ENCODE measurements at places on chromosomes 4 and X.

DNA sequence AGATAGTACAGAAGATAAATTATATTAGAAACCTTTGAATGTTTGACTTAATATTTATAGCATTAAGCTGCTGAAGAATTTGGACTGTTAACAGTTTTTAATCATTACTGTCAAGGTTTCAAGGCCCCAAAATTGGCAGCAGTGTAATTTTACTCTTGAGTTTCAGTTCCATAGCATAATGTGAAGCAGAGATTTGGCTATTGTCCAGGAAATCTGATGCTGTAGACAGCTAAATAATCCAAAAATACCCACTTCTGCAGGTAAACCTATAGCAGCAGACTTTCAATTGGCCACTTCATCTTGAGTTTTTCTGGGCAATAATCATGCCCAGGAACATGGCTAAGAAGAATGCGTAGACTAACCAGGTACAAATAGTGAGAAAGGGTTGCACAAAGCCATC is 85.0 kb downstream of the RCHY1 start:
- no peak for DNase-seq

DNA sequence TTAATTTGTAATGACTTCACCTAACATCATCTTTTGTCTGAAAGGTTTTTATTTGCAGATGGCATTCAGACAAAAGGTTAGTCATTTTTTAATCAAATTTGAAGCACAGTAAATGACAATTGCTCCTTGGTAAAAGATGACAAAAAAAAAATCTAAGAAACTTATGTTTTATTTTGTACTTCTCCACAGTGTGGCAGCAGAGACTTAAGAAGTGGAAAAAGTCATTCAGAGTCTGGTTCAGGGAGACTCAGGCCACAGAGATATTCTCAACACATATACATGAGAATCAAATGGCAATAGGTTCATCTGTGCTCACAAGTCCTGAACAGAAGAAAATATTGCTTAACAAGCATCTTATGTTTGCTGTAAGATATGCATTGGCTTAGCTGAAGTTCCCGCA is 436.2 kb downstream of the KCNIP4 start:
- DNase-seq = peak; percentile 4

GRCh38 chr4:14348506-14348905 is 653.8 kb upstream of the CPEB2 start:
- DNase-seq = no peak

- DNase-seq = no peak
Observed at GRCh38 chr4:165297626-165298025, 29.8 kb upstream of the MSMO1 start.

DNA sequence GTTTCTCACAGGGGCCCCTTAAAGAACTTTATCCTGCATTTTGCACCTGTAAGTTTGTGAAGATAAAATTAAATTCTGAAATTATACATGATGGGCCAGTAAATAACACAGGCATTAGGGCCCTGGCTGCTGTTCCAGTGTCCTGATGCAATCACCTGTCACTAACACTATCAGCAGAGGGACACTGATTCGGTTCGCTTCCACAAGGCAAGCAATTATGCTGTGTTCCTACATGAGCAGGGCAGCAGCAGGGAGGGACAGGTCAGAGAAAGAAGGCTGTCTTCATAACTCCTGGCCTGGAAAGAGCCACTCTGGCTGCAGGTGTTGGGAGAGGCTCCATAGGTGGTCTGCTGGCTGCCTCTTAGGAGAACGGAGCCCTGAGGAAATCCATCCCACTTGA is 487.3 kb downstream of the MID1IP1 start:
- no peak for DNase-seq

DNA sequence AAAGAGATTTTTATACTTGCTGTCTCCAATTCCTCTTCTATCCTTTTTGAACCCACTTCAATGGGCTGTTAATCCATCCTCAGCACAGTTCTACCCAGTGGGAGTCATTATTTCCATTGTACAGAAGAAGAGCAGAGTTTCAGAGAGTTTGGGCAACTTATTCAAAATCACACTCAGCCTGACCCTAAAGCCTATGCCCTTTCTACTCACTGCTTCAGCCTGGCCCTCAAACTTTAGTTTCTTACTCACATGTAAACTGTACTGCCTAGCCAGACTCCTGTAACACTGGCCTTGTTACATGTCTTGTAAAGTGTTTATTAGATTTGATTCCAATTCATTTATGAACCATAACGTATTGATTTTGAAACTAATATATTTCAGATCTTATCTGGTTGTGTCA is 25.1 kb upstream of the USO1 start:
- no peak for DNase-seq

DNA sequence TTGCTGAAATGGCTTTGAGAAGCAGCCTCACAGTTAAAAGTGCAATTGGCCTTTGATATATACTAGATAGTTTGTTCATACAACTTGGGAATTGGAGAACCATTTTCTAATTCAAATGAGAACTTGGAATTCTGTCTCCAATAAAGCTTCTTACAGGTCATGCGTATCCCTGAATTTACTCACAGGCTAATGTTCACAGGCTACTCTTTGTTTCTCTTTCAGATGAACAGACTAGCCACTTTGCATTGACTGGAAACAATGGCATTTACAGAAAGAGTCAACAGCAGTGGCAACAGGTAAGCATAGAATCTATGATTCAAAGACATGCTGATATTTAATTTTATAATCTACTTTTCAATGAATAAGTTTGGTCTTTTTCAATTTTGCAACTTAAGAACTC is 13.5 kb downstream of the AFF1 start:
- DNase-seq = no peak

DNA sequence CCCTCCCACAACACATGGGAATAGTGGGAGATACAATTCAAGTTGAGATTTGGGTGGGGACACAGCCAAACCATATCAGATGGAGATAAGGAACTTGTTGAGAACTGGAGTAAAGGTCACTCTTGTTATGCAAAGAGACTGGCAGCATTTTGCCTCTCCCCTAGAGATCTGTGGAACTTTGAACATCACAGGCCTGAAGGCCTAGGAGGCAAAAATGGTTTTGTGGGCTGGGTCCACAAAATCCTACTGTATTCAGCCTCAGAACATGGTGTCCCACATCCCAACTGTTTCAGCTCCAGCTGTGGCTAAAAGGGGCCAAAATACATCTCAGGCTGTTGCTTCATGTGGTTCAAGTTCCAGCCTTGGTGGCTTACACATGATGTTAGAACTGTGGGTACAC is 1247.8 kb upstream of the IGFBP7 start:
- no peak for DNase-seq

DNA sequence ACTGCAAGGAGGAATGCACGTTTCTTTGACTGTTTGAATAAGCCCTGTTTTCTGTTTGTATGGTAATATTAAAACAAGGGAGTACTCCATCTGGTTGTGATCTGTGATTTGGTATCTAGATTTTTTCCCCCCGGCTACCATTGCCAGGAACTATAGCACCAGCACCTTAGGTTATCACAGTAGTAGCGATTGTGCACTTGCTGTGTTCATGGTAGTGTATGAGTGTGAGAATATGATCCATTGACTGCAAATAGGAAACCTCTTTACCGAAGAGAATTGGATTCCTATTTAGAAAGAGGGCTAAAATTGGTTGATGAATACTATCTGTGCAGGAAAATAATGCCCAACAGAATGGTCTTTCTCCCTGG is 69.9 kb downstream of the LARP7 start:
- DNase-seq = no peak

DNA sequence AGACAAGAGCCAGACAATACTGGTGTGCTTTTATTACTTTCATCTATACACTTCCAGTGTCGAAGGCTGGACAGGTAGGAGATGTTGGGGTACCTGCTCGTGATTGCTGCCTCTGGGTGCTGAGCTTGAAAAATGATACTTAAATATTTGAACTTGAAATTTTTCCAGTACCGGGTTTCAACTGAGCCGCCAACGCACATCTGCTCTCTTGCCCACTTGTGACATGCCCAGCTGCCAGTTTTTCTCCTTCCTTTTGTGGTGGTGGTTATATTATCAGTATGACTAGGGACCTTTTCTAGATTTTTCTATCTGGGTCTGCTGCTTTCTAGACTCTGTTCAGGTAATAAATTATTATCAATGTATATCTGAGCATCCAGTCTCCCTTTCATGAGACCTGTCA is 3.4 kb downstream of the OGT start:
- DNase-seq = no peak
